ENCODE measurements at places on chromosomes 5 and 9.

DNA sequence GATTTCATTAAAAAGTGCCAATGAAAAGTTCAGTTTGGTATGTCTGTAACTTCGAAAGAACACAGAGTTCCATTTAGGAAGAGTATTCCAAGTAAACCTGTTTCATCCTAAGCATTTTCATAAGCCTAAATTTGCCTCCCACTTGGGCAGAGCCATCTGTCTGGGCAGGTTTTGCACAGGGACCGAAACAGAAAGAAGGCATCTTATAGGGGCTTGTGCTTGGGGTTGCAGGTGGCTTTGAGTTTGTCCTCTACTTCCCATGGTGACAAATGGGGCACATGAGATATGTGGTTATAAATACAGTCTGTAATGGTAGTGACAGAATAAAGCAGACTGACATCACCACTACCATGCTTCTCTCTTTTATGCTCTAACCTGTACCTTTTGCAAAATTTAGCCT lies 63.7 kb downstream of the MCTP1 start:
- no peak for DNase-seq

- no peak for DNase-seq
These were observed 73.2 kb downstream of the KIAA1958 start for GRCh38 chr9:112559629-112560413.

- DNase-seq: no peak
These were observed 99.7 kb upstream of the OSMR start for GRCh38 chr5:38745836-38746732.

DNA sequence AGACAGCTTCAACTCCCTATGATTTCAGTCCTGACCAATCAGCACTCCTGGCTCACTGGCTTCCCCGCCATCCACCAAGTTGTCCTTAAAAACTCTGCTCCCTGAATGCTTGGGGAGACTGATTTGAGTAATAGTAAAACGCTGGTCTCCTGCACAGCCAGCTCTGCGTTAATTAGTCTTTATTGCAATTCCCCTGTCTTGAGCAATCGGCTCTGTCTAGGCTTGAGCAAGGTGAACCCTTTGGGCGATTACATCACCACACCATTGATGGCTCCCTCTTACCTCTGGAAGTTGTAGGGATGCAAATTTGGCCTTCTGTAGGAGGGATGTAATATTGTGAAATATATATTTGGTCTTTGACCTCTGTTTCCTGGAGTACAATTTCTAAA lies 2.9 kb upstream of the SLC23A1 start:
- DNase-seq: no peak

GRCh38 chr5:146016764-146017484 lies 80.5 kb downstream of the SH3RF2 start:
- DNase-seq: no peak

Data from activated CD4-positive, alpha-beta T cell treated with anti-CD3 and anti-CD28 coated beads for 36 hours (primary cell).